ENCODE measurements at places on chromosomes 13 and 19.

- no peak for DNase-seq
Observed at GRCh38 chr13:42272804-42273175, 838 bp downstream of the AKAP11 start.

- DNase-seq, result peak; percentile 78
Observed at GRCh38 chr19:49677901-49678674, 1.0 kb downstream of the PRMT1 start.

- DNase-seq, result no peak
Observed at GRCh38 chr19:35085947-35086346, 29.7 kb upstream of the FXYD3 start.

- no peak for DNase-seq
Observed at GRCh38 chr13:62563251-62563650, 1147.6 kb upstream of the PCDH20 start.

DNA sequence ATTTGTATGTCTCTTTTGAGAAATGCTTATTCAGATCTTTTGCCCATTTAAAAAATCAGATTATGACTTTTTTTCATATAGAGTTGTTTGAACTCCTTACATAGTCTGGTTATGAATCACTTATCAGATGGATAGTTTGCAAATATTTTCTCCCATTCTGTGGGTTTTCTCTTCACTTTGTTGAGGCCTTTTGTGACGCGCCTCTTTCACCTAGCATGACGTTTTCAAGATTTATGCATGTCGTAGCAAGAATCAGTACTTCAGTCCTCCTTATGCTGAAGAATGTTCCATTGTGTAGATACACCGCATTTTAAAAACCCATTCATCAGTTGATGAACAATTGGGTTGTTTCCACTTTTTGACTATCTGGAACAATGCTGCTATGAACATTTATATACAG is 13.4 kb downstream of the PABPC3 start:
- no peak for DNase-seq

DNA sequence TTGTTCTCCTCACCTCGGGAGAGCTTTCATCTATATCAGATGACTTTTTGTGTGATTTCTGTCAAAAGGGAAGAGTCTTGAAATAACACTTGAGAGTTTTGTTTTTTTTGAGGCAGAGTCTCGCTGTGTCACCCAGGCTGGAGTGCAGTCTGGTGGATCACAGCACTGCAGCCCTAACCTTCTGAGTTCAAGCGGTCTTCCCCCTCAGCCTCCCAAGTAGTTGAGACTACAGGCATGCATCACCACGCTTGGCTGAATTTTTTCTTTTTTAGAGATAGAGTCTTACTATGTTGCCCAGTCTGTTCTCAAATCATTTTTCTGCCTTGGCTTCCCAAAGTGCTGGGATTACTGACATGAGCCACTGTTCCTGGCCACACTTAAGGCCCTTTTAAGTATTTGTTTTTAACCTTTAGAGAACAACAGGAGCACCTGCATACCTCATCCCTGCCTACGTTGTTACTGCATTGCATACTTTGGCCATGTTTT is 11.4 kb downstream of the NDFIP2 start:
- DNase-seq, result no peak

DNA sequence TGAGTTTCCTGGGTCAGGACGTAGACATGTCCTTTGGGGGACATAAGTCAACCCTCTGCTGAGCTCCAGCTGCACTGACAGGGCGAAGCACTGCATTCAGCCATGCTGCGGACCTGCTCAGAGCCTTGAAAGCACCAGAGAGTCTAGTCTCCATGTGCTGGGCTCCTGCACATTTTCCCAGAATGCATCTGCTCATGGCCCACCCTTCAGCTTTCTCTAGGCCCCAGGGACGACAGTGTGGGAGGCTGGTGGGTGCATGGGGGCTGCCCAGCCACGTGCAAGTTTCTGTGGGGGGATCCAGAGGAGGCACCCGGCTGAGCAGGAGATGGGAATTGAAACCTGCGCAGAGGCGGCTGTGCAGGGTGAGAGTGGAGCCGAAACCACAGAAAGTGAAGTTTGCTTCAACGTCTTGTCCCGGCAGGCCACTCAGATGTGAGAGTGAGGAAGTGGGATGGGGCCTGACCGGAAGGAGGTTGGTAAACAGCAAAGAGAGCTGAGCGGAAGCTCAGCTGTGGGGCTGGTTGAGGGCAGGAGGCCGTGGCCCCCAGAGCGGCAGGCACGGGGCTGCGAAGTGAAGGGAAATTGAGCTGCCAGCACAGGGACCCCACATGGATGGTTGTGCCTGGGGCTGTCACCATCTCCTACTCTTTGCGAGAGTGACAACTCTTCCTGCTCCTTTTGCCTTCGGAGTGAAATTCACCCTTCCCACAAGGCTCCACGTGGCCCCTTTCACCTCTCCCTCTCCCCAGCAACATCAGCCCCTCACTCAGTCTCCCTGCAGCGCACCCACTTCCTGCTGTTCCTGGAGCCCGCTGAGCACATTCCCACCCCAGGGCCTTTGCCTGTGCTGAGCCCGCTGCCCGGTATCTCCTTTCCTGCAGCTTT is 11.8 kb downstream of the PGLS start:
- peak; percentile 95 for DNase-seq

GRCh38 chr13:21932578-21932977 is 261.7 kb downstream of the FGF9 start:
- no peak for DNase-seq

GRCh38 chr13:32309312-32310133 is 5.6 kb downstream of the ZAR1L start:
- no peak for DNase-seq

DNA sequence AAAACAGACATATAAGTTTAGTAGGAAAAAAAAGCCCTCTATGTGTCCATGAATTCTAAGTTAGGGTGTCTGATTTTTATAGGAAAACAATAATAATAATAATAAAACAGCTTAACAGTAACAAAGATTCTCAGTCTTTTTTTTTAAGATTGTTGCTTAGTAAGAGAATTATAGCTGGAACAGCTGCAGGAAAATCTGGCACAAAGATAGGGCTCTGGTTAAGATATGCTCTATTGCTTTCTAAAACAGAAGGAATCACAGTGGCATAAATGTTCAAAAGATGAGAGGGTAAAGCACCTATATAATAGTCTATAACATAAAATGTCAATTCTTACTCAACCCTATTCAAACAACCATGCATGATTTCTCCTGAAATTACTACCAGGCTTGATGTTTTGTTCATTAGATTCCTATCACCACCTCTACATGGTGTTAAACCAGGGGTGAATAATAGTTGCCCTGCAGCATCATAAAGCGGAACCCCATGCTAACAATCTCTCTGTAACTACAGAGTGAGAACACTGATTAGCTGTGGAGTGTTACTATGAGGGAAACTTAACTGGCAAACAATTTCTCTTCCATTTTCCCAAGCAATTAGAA is 541.4 kb upstream of the MIR17HG start:
- DNase-seq, result no peak

DNA sequence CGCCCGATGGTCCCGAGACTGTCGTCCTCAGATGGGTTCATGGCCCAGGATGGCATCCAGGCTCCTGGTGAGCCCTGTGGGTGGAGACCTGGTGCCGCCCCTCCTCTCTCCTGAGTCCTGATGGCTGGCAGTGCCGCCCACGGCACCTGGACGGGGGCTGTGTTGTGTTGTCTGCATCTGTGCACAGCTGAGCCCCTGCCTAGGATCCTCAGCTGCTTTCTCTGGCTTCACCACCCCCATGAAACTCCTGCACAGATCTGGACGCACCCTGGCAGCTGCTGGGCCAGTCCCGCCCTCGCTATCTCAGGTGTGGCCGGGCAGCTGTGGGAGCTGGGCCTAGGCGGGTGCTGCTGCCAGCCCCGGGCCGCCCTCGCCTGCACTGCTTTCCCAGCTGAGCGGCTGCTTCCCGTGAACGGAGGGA is 27.7 kb downstream of the MCF2L start:
- DNase-seq, result no peak

- no peak for DNase-seq
Observed at GRCh38 chr13:31982540-31982939, 49.0 kb upstream of the FRY start.

GRCh38 chr19:39171479-39172465 is 25.0 kb upstream of the NCCRP1 start:
- DNase-seq, result no peak

- DNase-seq, result no peak
Observed at GRCh38 chr19:55525289-55526101, 11.4 kb downstream of the SBK2 start.

GRCh38 chr13:97913206-97913605 is 40.3 kb upstream of the IPO5 start:
- DNase-seq, result no peak

DNA sequence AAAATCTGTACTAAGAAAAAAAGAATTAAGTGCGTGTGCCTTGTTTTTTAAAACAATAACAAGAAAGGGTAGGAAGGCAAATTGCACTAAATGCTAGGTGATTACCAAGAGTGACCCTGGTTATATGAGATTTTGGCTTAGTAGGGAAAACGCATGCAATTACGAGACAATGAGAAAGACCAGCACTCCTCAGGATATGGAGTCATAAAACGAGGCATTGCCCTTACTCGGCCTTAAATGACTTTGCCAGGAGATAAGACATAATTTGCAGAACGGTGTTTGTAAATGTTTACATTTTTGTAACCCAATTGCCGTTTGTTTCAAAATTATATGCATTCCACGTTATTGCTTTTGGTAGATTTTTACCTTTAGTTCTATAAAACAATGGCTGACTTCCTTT is 179.8 kb downstream of the RBM26 start:
- DNase-seq, result no peak

DNA sequence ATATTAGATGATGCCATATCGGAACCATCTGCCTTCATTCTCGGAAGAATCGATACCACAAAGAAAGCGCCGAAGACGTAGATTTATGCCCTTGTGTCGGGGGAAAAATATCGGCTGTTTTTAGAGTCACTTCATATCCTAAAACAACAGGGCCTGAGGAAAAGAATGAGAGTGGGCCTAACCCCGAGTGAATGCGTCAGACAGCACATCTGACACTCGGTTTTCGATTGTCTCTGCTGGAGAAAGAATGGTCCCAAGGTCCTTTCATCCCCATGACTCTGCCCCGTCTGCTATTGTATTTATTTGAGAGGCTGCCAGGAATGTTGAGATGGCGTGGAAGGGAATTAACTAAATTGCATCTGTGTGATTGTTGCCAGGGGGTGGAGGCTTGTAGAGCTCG is 46.1 kb downstream of the CHST8 start:
- no peak for DNase-seq

DNA sequence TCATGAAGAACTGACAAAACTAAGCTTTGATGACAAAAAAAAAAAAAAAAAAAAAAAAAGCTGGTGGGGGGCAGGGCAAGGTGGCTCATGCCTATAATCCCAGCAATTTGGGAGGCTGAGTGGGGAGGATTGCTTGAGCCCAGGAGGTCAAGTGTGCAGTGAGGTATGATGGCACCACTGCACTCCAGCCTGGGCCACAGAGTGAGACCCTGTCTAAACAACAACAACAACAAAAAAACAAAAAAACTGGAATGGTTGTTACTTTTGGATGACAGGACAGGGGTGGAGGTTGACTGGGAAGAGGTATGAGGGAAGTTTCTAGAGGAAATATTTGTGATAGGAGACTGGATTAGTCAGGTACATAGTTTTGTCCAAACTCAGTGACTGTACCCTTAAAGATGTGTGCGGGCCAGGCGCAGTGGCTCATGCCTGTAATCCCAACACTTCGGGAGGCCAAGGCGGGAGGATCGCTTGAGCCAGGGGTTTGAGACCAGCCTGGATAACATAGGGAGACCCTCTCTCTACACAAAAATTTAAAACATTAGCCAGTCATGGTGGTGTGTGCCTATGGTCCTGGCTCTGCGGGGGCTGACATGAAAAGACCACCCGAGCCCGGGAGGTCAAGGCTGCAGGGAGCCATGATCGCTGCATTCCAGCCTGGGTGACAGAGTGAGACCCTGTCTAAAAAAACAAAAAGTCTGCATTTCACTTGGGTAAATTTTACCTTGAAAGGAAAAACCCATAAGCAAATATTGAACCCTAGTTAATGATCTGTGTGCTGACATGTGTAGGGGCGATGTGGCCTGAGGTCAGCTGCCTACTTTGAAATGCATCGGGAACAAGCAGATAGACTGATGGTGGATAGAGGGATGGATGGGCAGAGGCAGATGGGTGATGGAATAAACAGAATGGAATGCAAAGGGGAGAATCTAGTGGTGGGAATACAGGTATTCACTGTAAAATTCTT is 37.0 kb downstream of the CERS4 start:
- no peak for DNase-seq

DNA sequence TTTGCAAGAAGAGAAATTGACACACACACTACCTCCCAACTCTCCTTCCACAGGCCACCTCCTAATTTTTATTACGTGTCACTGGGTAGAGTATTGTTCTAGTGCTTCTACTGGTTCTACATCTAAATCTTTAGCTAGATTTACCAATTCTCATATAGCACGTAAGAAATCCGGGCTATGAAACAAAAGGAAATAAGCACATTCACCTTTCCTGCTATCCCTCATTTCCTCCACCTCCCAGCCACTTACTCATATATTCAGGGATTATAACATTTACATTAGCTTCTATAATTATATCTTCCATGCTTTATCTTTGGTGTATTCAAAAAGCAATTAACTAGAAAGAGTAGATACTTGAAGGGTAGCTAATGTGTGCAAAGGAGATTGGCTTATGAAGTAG is 39.7 kb downstream of the USP12 start:
- DNase-seq, result no peak

GRCh38 chr13:42926555-42926954 is 65.5 kb downstream of the EPSTI1 start:
- DNase-seq, result no peak

GRCh38 chr19:10364644-10365043 is 15.7 kb downstream of the TYK2 start:
- no peak for DNase-seq

- no peak for DNase-seq
Observed at GRCh38 chr13:30148171-30148754, 159.1 kb downstream of the KATNAL1 start.

DNA sequence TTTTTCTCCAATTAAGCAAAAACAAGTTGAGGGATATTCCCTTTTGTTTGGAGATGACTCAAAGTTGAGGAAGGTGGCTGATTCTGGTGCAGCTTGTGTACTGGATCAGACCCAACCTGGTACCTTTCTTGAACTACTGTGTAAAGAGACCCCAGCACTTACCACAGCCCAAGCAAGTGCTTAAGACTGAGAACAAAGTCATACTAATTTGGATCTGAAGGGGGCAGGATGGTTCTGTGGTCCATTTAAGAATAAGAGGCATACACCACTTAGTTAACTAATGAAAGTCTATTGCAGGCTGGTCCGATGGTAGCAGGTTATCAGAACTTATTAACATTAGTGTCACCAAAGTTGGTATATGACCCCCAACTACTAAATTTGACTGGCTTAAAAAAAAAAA is 6.3 kb downstream of the THSD1 start:
- no peak for DNase-seq

GRCh38 chr13:114088863-114089262 is 43.6 kb downstream of the RASA3 start:
- no peak for DNase-seq

All from hematopoietic multipotent progenitor cell (in vitro differentiated cells).